Tongue (tissue), 3 donors: ENCODE measurements at places on chromosomes 16 and 17.

GRCh38 chr17:58278661-58279015 lies 2.1 kb downstream of the MPO start:
- DNase-seq: no peak

GRCh38 chr16:50808929-50809538 lies 67.1 kb downstream of the CYLD start:
- no peak for DNase-seq

GRCh38 chr16:26391833-26392232 lies 674.9 kb upstream of the C16orf82 start:
- no peak for DNase-seq

GRCh38 chr16:84242839-84243238 lies 3.0 kb upstream of the KCNG4 start:
- no peak for DNase-seq

DNA sequence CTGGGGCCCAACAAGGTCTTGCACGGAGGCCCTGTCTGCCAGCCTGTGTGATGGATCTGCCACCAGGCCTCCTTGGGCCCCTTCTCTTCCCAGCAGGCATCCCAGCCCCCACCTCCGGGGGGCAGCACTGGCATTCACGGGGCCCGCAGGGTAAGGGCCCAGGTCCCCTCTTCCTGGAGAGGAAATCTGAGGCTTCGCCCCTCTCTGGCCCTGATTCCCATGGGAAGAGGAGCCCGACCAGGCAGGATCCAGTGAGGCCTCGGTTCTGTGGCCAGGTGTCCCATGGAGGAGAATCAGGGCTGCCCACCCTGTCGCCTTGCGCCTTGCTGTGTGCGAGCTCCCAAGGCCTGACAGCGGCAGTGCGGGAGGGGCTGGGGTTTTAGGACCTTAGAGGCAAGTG lies 48.4 kb downstream of the PDPK1 start:
- DNase-seq: no peak

- peak; percentile 23 for DNase-seq
These were observed 517.3 kb upstream of the ZFHX3 start for GRCh38 chr16:73565263-73565662.

DNA sequence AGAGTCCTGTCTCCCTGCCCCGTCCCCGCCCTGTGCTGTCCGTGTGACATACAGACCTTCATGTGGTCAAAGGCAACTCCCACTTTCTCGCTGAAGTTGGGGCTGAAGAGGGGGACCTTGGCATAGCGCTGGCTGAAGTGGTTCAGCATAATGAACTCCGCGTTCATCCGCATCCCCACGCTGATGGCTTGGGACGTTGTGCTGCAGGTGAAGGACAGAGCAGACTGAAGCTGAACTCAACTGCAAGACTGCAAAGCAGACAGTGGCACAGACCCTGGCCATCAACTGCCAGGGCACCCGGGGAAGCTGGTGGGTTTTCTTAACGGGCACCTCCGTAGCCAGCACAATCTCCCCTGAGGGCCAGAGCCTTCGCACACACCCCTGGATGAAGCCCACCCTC lies 24.2 kb downstream of the ELAC2 start:
- no peak for DNase-seq

- no peak for DNase-seq
These were observed 6.4 kb upstream of the SLC38A10 start for GRCh38 chr17:81301195-81302144.

GRCh38 chr16:164827-165538 lies 795 bp upstream of the HBM start:
- no peak for DNase-seq

DNA sequence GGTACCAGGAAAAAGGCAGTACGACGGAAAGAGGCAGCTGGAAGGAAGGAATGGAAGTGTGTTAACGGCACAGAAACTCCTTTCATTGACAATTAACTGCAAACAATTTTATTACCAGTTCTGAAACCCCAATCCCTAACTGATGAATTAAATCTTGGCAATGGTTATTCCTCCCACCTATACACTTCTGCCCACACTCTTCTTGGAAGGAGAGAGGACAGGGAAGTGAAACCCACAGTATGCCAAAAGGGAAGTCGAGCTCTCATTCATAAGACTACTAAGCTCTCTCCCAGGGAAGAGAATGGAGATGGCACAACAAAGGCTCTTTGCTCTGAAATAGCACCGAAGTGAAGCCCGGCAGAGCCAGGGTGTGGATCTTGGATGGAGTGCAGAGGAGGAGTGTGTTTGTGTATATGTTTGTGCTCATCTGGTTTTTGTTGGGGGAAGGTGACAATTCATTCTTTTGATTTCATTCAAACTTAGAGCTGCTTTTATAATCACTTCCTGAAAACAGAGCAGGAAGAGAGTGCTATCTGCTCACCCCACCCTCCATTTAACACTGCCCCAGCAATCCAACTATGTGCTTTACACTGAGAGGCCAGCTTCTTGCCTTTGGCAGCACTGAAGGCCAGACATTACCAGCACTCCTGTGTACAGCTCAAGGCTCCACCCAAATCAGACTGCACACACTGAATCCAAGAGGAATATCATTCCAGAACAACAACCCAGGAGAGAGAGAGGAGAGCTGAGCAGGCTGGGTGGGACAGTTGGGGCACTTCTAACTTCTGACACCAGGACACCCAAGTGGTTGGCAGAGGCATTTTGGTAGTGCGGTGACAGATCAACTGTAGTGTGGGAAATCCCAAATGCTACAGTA lies 68.7 kb downstream of the HIC1 start:
- peak; percentile 45 for DNase-seq

DNA sequence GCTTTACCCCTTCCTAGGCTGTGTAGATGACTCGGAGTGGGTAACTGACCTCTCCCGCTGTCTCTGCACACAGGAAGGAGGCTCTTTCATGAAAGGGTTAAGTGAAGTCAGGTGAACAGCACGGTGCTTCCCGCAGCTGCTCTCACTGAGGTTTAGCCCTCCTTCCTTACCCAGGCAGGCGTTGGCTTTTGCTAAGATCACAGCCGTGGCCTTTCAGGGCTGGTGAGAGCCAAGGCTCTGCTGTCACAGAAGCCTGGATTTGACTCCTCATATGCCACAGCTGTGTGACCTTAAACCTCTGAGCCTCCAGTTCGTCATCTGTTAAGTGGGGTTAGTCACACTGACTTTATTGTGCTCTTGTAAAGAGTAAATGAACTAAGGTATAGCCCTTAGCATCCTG lies 90.9 kb upstream of the PLCG2 start:
- DNase-seq: no peak

- peak; percentile 77 for DNase-seq
These were observed 2.5 kb downstream of the KIF1C start for GRCh38 chr17:5000237-5000639.

DNA sequence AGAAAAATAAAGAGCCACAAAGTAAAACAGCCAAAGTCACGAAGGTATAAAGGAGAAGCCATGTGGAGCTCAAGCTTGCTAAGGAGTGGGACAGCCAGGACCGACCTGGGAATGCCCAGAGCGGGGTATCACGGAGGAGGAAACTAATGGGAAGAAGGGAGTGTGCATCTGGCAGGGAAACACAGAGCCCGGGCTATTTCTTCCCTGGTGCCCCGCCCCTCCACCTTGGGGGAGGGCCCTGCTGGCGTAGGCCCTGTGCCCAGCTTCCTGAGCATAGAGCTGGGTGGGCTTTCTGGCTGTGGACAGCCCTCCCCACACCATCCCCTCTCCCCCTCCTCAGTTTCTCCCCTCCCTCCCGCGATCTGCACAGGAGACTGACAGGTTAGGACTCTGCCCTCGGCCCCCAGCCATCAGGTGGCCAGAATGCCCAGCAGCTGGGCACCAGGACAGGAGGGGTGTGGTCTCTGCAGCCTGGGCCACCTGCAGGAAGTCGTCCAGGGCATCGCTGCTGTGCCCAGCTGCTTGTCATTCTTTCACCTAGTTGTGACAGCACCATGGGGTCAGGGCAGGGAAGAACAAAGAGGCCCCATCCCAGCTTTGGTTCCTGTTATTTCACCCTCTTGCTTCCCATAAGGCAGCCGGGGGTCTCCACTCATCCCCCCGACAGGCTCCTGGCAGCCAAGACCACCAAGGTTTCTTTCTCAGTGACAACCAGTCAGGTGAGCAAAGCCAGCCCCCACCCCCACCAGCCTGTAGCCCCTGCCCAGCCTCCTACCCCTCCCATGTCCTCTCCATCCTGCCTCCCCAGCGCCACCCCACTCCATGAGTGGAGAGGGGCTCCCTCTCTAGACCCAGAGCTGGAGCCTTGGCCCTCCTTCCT lies 7.1 kb upstream of the DCAF7 start:
- no peak for DNase-seq

GRCh38 chr16:64061621-64062020 lies 1060.2 kb downstream of the CDH11 start:
- DNase-seq: no peak

GRCh38 chr16:50718061-50718760 lies 23.7 kb upstream of the CYLD start:
- no peak for DNase-seq

DNA sequence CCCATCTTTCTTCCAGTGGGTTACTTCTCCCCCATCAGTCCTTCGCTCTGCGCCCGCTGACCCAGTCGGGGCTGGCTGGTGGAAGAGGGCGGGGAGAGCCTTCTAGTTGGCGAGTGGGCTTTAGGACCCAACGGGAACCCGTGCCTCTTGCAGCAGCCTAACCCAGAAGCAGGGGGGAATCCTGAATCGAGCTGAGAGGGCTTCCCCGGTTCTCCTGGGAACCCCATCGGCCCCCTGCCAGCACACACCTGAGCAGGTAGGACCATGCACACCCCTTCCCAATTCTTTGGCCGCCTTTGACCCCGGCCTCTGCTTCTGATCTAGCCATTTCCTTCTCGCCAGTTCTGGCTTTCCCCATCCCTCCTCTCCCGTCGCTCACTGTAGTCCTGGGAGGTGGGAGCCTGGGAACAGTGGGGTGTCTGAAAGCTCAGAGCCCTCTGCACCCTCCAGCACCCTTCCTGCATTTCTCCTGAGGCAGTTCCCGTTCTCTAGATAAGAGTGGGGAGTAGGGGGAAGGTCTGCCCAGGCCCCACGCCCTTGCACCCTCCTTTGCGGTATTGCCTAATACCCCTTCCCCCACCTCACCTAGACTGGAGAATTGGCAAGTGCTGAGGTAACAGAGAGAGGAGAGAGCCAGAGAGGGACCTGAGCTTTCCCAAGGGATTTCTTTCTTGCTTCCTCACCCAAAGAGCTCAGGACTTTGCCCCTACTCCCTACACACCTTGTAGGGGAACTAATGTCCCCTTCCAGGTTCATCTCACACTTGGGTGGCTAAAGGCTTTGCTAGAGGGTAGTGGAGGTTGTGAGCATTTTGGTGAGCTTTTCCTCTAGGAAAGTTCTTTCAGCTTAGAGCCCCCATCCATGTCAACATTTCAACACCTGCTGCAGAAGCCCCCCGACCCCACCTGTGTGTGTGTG lies at the start of gene RARA:
Gene RARA, plus strand, starts transcription at position 150 of the 918 bp plus-strand sequence. CDS start 22,039 bp downstream, outside the sequence.
- peak; percentile 82 for DNase-seq

- DNase-seq: no peak
These were observed 14.6 kb downstream of the CCDC57 start for GRCh38 chr17:82198092-82198491.

DNA sequence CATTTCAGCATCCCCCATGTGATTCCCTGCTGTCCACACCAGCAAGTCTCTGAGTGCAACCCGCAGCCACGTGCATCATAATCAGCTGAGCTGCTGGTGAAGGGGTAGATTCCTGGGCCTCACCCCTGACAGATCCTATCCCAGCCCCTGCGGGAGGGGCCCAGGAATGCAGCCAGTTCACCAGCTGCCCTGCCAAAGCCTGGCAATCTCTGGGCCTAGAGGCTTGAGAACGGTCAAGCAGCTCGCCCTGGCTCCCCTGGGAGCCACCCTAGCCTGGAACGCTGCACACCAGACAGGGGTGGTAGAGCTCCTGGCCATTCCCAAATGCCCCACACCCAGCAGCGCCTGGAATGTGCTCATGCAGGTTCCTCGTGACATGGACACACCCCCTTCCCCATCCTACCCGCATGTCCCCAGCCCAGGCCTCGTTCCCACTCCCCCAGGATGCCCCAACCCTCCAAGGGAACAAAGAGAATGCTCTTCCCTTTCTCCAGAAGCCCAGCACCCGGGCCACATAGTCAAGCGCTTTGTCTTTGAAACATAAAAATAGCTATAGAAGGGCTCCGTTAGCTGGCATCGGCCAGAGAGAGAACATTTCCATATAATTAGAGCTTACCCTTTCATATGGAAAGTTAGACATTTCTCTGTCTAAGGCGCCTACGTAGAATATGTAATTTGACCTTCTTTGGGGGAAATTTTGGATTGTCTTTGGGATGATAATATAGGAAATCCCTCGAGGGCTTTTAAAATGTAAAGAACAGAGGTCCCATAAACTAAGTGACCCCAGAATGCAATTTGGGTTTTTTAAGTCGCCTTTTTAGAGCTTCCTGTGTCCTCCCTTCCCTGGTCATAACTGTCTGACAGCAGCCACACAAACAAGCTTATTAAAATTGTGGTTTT lies 3.4 kb downstream of the CEP295NL start:
- DNase-seq: peak; percentile 69

- DNase-seq: no peak
These were observed 333.1 kb upstream of the MAF start for GRCh38 chr16:79933603-79934002.

DNA sequence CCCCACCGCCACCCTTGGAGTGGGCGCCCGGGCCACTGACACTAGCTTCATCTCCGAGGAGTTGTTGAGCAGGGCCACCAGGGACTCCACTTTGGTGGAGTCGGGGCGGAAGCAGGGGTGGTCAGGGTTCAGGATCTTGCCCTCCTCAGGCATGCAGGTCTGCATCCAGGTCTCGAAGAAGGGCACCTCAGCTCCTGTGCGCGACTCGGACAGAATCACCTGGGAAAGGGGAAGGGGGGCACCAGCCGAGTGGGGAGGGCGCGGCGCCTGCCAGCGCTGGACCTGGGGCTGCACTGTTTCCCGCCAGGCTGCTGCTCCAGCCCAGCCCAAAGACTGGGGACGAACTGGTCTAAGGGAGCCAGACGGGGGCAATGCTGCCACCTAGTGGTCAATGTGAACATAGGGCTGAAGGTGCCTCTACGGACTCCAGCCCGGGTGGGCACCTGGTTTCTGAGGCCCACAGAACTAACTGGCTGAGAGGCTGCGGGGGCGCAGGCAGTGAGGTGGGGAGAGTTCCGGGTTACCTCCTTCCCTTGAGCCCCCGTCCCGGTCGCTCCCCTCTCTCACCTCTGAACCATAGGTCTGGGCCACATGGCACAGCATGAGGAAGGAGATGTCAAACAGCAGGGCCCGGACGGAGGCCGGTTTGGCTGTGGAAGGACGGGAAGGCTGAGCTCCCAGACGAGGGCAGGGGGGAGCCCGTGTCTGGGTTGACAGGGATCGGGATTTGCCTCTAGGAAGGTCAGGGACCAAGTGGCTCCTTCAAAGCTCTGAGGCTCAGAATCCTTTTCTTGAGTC lies 11.8 kb downstream of the CSF3 start:
- peak; percentile 92 for DNase-seq

DNA sequence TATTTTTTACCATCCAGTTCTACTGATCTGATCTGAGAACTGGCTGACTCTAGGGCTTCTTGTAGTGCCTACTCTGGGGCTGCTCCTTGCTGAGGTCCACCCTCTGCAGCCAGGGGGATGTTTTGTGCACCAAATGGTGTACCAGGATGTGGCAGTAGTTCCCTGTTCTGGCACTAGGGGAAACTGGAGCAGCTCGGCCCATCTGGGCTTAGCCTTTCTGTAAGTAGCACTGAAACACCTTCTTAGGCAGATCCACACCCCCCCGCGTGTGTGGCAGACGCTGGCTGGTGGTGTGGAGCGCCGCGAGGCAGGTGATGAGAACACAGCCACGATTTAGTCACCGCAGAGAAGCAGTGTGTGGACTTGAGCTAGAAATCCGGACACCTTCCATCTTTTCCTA lies 17.0 kb downstream of the DUSP14 start:
- DNase-seq: no peak
